Fibroblast of lung (primary cell): ENCODE measurements at places on chromosomes 5 and 9.
A peak's percentile ranks its signal among the peaks of the same experiment; 100 is the strongest.

- no peaks in the 10 kb centered on the region for H3K27me3 ChIP-seq
- no peak overlapping the region for H3K4me3 ChIP-seq
- peaks cover 2% of the 10 kb centered on the region for H3K4me1 ChIP-seq
- no peak overlapping the region for H3K27ac ChIP-seq
- DNase-seq = no peak
- H3K36me3 ChIP-seq = peaks cover 22% of the 10 kb centered on the region
Observed at GRCh38 chr9:136857581-136858412, 5.7 kb downstream of the MAMDC4 start.

- H3K4me3 ChIP-seq = no peak overlapping the region
- no peaks in the 10 kb centered on the region for H3K27me3 ChIP-seq
- H3K27ac ChIP-seq = no peak overlapping the region
Observed at GRCh38 chr5:150544611-150545219, 36.8 kb downstream of the NDST1 start.

DNA sequence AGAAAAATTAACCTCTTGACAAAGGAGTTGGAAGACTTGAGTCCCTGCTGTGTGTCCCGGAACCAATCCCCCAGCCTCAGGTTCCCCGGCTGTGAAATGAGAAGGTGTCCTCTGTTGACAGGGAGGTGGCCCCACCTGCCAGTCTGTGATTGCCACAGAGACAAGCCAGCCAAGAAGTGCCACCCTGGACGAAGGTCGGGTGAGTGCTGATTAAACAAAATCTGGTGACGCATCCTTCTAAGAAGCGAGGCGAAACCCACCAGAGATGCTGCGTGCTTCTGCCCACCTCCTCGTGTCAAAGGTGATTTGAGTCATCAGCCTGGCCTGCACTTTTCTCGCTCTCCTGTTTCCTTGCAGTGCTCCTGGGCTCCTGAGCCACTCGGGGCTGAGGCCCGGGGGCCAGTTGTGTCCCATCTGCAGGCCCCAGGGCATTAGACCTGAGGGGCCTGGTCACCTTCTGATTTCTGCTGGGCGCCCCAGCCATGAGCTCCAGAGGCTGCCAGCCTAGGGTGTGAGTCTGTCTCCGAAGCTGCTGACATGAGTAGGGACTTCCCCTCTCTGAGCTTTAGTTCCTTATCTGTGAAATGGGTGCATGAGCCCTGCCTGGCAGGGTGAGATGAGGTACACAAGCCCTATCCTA is 28.7 kb downstream of the NEK6 start:
- H3K4me3 ChIP-seq = peak overlapping the region; percentile 9
- no peaks in the 10 kb centered on the region for H3K27me3 ChIP-seq
- peaks cover 61% of the 10 kb centered on the region for H3K4me1 ChIP-seq

- no peak for DNase-seq
- peaks cover 1% of the 10 kb centered on the region for H3K4me1 ChIP-seq
- H3K27ac ChIP-seq = no peak overlapping the region
- no peak overlapping the region for H3K4me3 ChIP-seq
Observed at GRCh38 chr5:134541736-134542376, 16.4 kb downstream of the JADE2 start.

DNA sequence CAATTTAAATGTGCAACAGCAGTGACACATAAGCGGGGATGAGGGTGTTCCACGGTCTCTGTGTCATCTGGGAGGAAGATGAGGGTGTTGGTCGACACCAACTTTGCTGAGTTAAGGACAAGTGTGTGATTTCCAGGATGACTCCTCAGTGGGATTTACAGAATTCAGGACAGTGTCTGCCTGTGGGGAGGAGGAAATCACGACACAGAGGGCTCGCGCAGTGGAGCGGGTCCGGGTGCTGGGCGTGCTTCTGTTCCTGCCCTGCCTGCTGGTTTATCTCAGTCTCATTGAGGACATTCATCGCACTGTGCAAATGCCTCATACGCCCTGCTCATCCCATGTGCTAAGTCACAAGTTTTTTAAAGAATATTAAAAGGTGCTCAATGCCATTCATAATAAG is 73.7 kb upstream of the ADAMTS2 start:
- no peak for DNase-seq
- no peak overlapping the region for H3K4me3 ChIP-seq
- no peak overlapping the region for H3K27ac ChIP-seq
- no peaks in the 10 kb centered on the region for H3K4me1 ChIP-seq
- H3K27me3 ChIP-seq = no peaks in the 10 kb centered on the region
- no peaks in the 10 kb centered on the region for H3K36me3 ChIP-seq

DNA sequence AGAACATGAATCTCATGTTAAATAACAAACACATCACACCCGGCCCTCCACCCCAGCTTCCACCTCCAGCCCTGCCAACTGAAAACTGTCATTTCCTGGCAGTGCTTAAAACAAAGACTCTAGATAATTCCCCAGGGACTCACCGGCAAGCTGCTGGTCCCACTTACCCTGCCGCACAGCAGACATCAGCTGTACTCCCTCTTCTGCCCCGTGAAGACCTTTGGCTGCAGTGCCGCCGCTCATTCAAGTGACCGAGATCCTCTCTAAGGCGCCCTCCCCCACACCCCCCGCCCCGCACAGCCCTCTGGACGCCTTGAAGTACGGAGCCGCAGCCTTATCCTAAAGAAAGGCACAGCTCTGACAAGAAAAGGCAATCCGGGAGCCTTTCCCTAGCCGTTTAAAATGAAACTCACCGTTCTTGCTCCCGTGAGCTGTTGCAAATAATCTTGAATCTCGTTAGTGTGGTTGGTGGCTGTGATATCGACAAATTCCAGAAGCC is 434 bp downstream of the GLRX start:
- peak; percentile 54 for DNase-seq
- H3K27me3 ChIP-seq = no peaks in the 10 kb centered on the region
- no peaks in the 10 kb centered on the region for H3K36me3 ChIP-seq
- H3K4me3 ChIP-seq = peak overlapping the region; percentile 85
- H3K27ac ChIP-seq = peak overlapping the region; percentile 83
- H3K4me1 ChIP-seq = peaks cover 13% of the 10 kb centered on the region

DNA sequence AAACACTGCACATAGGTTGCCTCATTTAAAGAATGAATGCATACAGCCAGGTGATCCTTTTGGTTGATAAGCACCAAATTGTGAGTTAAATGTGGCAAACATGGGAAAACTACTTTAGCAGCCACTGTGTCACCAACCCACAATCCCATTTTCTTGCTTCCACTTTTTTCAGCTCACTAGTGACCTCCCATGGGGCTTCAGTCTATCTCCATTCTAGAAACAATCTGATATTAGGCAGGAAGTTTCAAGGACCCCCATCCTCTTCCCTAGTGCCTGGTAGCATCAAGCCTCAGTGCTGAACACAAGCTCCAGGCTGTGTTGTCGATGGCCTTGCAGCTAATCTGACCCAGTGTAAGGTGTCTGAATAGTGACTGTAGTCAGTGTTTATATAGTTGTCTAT is 66.2 kb downstream of the PLPPR1 start:
- H3K27me3 ChIP-seq = no peaks in the 10 kb centered on the region
- DNase-seq = no peak
- no peaks in the 10 kb centered on the region for H3K4me1 ChIP-seq

DNA sequence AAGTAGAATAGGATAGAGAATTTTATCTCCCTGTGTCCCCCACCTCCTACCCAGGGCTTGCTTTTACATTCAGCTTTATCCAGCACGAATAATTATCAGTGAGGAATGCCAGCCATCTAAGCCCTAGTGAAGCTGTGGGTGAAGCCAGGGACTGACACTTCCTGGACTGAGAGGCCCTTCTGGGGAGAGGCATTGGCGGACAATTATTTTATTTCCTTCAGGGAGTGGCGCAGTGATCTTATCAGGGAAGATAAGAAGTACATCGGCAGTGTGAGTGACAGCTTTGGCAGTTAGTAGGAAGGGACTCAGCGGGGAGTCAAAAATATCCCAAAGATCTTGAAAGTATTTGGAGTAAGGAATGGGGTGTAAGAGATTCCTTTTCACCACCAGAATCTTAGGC is 34.9 kb upstream of the RPS23 start:
- no peaks in the 10 kb centered on the region for H3K27me3 ChIP-seq
- no peaks in the 10 kb centered on the region for H3K36me3 ChIP-seq

GRCh38 chr9:115992834-115993233 is 160.8 kb upstream of the PAPPA start:
- no peaks in the 10 kb centered on the region for H3K36me3 ChIP-seq
- H3K27me3 ChIP-seq = no peaks in the 10 kb centered on the region
- no peak overlapping the region for H3K27ac ChIP-seq
- H3K4me1 ChIP-seq = peaks cover 7% of the 10 kb centered on the region

- H3K4me1 ChIP-seq = no peaks in the 10 kb centered on the region
- no peak overlapping the region for H3K4me3 ChIP-seq
- H3K27ac ChIP-seq = no peak overlapping the region
- no peaks in the 10 kb centered on the region for H3K27me3 ChIP-seq
- DNase-seq = no peak
Observed at GRCh38 chr9:16732546-16732945, 137.9 kb downstream of the BNC2 start.

DNA sequence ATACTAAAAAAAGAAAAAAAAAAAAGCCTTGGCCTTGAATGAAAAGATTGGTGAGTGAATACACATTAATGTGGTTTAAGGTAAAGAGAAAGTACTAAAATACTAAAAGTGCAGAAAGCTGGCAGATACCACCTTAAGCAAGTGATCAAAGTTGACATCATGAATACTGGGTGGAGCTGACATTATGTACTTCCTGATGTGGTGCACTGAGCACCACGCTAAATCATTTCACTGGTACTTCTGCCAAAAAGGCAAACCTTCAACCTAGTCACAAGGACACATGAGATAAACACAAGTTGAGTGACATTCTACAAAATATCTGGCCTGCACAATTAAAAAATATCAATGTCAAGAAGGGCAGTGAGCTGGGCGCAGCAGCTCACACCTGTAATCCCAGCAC is 33.8 kb upstream of the PANK3 start:
- no peak overlapping the region for H3K27ac ChIP-seq
- DNase-seq = no peak
- no peak overlapping the region for H3K4me3 ChIP-seq
- no peaks in the 10 kb centered on the region for H3K4me1 ChIP-seq
- no peaks in the 10 kb centered on the region for H3K36me3 ChIP-seq

DNA sequence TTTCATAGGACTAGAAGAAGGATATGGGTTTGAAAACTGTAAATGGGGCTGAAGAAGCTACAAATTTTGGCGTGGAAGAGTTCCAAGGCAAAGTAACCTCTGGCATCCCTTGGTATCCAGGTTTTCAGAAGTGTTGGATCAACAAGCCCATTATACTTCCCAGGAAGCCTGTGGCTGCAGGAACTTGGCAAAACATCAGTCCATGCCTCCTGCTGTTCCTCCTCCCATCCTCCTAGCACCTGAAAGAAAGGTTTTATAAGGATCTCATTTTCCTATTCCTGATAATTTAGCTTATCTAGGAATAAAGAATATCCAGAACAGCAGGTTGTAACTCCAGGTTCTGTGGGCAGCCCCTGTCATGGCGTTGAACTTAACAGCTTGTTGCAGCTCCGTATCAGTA is 72.5 kb upstream of the LPAR1 start:
- no peak for DNase-seq
- H3K4me3 ChIP-seq = no peak overlapping the region
- H3K4me1 ChIP-seq = no peaks in the 10 kb centered on the region
- H3K27ac ChIP-seq = no peak overlapping the region

DNA sequence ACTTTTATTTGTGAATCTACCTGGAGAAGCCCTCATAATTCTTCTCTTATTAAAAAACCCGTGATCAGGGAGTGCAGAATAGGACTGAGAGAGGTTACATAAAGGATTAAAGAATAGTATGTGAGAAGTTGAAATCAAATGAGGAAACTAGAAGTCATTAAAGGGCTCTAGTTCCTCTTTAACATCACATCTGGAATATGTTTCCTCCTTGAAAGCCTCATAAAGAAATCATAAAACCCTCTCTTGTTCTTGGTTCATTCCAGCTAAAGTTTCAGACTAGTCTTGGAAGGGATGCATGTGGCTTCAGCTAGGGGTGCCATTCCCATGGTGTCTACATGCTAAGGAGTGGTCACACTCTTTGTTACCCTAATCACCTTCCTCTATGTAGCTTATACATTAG is 5.7 kb upstream of the C5orf46 start:
- DNase-seq = no peak
- no peak overlapping the region for H3K27ac ChIP-seq
- H3K4me3 ChIP-seq = no peak overlapping the region
- no peaks in the 10 kb centered on the region for H3K27me3 ChIP-seq
- no peaks in the 10 kb centered on the region for H3K36me3 ChIP-seq

DNA sequence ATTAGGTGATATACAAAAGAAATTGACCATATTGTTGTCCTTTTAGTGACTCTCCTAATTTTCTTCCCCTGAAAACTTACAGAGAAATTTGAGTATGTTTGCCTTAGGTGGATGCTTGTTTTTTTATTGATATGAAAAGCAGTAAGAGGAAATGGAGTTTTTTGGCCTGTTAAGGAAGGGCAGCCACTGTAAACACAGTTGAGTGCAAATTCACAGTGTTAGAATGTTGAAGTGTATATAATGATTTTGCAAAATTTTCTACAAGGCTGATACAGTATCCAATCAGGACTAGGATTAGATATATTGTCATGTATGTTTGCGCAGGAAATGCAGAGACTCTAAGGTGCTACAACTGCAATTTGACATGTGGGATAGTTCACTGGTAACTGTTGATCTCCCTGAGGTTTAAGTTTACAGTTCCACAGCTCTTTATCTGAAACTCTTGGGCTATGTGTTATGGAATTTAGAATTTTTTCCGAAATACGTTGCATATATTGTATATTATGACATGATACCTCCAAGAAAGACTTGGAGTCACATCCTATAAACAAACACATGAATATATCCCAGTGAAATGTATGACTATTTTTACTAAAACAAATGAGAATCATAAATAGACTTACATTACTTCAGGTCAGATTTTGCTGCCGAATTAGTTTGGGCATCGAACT is 62.5 kb downstream of the FXN start:
- H3K27me3 ChIP-seq = no peaks in the 10 kb centered on the region
- H3K4me3 ChIP-seq = no peak overlapping the region
- H3K27ac ChIP-seq = no peak overlapping the region

- no peaks in the 10 kb centered on the region for H3K27me3 ChIP-seq
- no peaks in the 10 kb centered on the region for H3K36me3 ChIP-seq
- H3K27ac ChIP-seq = no peak overlapping the region
- no peak for DNase-seq
Observed at GRCh38 chr9:120711841-120712538, 2.3 kb downstream of the MEGF9 start.

- H3K4me1 ChIP-seq = no peaks in the 10 kb centered on the region
- no peak overlapping the region for H3K27ac ChIP-seq
- DNase-seq = no peak
- H3K36me3 ChIP-seq = no peaks in the 10 kb centered on the region
- H3K27me3 ChIP-seq = no peaks in the 10 kb centered on the region
Observed at GRCh38 chr9:82560457-82560904, 502.5 kb downstream of the RASEF start.
